Activated CD4-positive, alpha-beta memory T cell treated with anti-CD3 and anti-CD28 coated beads for 36 hours (primary cell): ENCODE measurements at places on chromosomes 1 and 21.
A peak's percentile ranks its signal among the peaks of the same experiment; 100 is the strongest.

- H3K4me1 ChIP-seq: peaks cover 24% of the 10 kb centered on the region
- H3K36me3 ChIP-seq: no peaks in the 10 kb centered on the region
- no peaks in the 10 kb centered on the region for H3K27me3 ChIP-seq
- H3K4me3 ChIP-seq: peak overlapping the region; percentile 59
- peak; percentile 71 for DNase-seq
Observed at GRCh38 chr1:244074559-244075171, 23.6 kb downstream of the ZBTB18 start.

DNA sequence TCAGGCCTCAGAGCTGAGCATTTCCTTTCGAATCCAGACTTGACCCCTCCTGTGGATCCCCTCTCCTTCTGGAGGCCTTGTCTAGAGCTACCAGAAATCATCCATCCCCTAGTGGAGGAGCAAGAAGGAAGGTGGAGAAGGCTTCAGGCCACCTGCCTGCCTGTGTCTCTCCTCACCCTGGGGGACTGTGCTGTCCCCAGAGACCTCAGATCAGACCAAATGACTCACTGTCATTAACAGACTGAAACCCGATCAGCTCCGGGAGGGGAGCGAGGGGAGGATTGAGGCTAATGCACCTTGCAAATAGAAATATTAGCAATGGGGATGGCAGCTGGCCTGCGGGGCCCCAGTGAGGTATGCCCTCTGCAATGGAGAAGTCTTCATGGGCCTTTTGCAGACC, 2.1 kb downstream of the MYBPH start:
- H3K36me3 ChIP-seq: no peaks in the 10 kb centered on the region
- no peak overlapping the region for H3K27ac ChIP-seq
- H3K4me1 ChIP-seq: no peaks in the 10 kb centered on the region
- no peak overlapping the region for H3K4me3 ChIP-seq
- H3K27me3 ChIP-seq: peaks cover 1% of the 10 kb centered on the region

DNA sequence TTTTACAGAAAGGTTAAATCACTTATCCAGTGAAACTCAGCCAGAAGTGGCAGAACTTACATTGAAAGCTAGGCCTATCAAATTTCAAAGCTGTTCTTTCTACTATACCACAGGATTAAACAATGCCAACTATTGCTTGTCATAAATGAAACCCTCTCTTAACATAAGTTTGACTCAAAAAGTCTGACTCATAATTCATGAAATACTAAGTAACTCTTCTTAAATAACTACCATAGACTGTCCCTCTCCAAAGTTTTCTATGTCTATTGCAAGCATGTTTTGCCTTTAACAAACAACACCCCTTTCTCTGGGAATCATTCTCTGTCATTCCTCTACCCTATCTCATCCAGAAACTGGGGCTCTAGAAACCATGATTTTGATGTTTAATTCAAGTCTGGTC, 109.5 kb upstream of the UBE2U start:
- H3K27ac ChIP-seq: no peak overlapping the region
- H3K4me3 ChIP-seq: no peak overlapping the region
- H3K36me3 ChIP-seq: no peaks in the 10 kb centered on the region
- H3K27me3 ChIP-seq: peaks cover 3% of the 10 kb centered on the region
- no peaks in the 10 kb centered on the region for H3K4me1 ChIP-seq
- no peak for DNase-seq

DNA sequence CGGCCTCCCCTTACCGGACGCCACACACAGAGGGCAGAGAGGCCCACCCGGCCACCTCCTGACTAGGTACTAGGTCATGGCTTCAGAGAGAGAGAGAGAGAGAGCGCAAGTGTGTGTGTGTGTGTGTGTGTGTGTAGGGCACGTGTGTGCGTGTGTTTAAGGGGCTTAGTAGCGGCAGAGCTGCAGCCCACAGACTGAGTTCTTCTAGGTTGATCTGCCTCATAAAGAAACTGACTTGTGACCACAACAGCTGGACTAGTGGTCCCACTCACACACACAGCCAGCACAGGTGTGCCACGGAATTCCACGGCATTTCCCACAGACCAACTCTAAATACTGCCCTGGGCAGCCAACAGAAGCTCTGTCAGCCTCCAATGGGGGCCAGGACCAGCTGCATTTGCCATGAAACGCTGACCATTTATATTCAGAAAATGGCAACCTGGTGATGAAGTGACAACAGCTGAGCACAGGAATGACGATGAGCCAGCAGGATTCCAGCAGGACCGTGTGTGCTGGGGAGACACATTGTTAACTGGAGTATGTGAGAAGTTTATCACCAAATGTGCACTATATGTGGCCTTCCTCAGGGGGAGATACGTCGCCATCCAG, 38.8 kb upstream of the GPR153 start:
- no peak overlapping the region for H3K27ac ChIP-seq
- H3K36me3 ChIP-seq: peaks cover 4% of the 10 kb centered on the region
- no peaks in the 10 kb centered on the region for H3K4me1 ChIP-seq
- no peak for DNase-seq

- H3K27me3 ChIP-seq: peaks cover 7% of the 10 kb centered on the region
- H3K4me3 ChIP-seq: no peak overlapping the region
- H3K4me1 ChIP-seq: no peaks in the 10 kb centered on the region
Observed at GRCh38 chr1:114609026-114609425, 27.6 kb upstream of the BCAS2 start.

DNA sequence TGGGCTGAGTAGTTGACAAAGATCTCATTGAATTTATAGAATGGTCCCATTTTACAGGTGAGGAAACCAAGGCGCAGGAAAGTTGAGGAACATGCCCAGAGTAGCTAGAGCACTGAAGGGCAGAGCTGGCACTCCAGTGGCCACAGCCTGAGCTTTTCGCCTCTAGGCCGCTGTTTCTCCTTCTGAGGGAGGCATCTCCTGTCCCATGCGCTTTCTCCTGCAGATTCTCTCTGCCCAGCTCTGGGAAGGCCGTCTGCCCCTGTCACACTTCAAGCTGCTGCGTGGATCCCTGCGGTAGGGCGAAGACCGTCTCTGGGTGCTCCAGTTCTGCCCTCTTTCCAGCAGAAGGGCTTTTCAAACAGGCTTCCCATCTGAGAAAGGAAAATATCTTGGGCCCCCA, 159.9 kb downstream of the ACTL8 start:
- DNase-seq: no peak
- H3K4me1 ChIP-seq: no peaks in the 10 kb centered on the region
- H3K27me3 ChIP-seq: peaks cover 40% of the 10 kb centered on the region

GRCh38 chr1:56190806-56191365, 388.5 kb downstream of the PLPP3 start:
- H3K27me3 ChIP-seq: no peaks in the 10 kb centered on the region
- H3K4me1 ChIP-seq: no peaks in the 10 kb centered on the region

DNA sequence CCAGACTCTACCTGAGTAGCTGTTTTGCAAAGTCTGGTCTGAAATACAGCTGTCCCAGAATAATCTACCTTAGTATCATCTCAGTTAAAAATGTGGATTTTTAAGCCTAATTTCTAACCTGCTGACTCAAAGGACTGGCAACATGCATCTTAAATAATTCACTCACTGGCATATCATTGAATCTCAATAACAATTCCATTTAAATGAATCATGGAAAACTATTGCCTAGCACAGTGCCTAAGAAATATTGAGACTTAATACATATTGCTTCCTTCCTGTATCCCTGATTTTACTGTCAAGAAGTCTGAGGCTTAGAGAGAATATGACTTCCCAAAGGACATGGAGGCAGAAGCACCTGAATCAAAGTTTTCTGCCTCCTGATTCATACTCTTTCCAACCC, 3.1 kb downstream of the CCDC190 start:
- H3K27ac ChIP-seq: no peak overlapping the region
- H3K36me3 ChIP-seq: no peaks in the 10 kb centered on the region
- no peak overlapping the region for H3K4me3 ChIP-seq
- no peaks in the 10 kb centered on the region for H3K4me1 ChIP-seq
- H3K27me3 ChIP-seq: peaks cover 10% of the 10 kb centered on the region

DNA sequence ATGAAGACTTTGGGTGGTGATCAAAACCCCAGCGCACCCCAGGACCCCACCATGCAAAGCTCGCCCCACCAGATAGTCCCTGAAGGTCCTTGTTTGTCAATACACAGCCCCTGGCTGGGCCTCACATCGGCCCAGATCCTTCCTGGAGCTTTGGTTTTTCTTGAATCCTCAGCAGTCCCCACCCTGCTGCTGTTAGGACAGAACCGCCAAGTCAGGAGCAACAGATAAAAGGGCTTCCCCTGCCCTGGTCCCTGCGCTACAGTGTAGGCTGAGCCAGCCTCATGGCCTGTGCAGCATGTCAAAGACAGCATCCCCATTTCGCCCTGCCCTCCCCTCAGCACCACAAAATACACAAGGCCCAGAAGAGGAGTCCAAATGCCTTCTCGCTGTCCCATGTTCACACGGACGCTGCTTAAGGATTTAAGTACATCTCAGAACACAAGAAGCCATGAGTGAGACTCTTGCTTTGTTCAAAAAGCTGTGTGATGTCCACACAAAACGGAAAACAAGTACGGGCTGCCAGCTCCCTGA, 65.7 kb downstream of the PSMG1 start:
- no peak overlapping the region for H3K4me3 ChIP-seq
- no peaks in the 10 kb centered on the region for H3K36me3 ChIP-seq
- no peaks in the 10 kb centered on the region for H3K4me1 ChIP-seq
- no peak overlapping the region for H3K27ac ChIP-seq
- H3K27me3 ChIP-seq: no peaks in the 10 kb centered on the region

- no peak overlapping the region for H3K27ac ChIP-seq
- no peak for DNase-seq
- peak overlapping the region; percentile 57 for H3K4me3 ChIP-seq
- peaks cover 9% of the 10 kb centered on the region for H3K4me1 ChIP-seq
- no peaks in the 10 kb centered on the region for H3K27me3 ChIP-seq
- no peaks in the 10 kb centered on the region for H3K36me3 ChIP-seq
Observed at GRCh38 chr1:77926561-77927357, 38.3 kb downstream of the NEXN start.

- peak overlapping the region; percentile 99 for H3K27ac ChIP-seq
- peaks cover 76% of the 10 kb centered on the region for H3K4me1 ChIP-seq
- peaks cover 34% of the 10 kb centered on the region for H3K36me3 ChIP-seq
Observed at GRCh38 chr1:66374561-66375111, 159.3 kb upstream of the SGIP1 start.
